ENCODE measurements at places on chromosomes 11 and 22. TPM values are rescaled to one million over a fixed set of nuclear protein-coding genes. Genes with fewer than 3 reads are reported as not detected.
A peak's percentile ranks its signal among the peaks of the same experiment; 100 is the strongest.

The EXPH5 gene
- 0.01 TPM for polyA plus RNA-seq

The ANGPTL5 gene
- polyA plus RNA-seq: not detected

The OR51E2 gene
- polyA plus RNA-seq: not detected

The CRACR2B gene
- polyA plus RNA-seq: 3.1 TPM

The SPI1 gene
- polyA plus RNA-seq: 0.14 TPM

The CSNK2A3 gene
- polyA plus RNA-seq: 4.4 TPM

DNA sequence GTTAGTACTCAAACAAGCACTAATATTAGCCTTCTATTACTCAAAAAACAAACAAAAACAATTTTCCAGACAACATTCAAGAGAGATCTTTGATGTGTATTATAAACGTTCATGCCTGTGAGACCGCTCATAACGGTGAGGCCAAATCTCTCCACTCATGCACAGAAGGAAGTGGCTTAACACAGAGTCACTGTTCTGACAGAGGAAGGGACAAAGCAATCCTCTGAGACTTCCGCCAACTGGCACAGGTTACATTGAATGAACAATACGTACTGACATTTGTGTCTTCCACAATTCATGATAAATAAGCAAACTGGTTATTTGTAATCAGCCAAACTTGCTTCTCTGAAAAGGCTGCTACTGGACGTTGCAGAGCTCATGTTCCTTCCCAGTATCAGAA, 30.5 kb downstream of the CHKA start:
- no peak for DNase-seq

- DNase-seq: peak; percentile 74
These were observed 78.4 kb downstream of the XRRA1 start for GRCh38 chr11:74870485-74870884.

DNA sequence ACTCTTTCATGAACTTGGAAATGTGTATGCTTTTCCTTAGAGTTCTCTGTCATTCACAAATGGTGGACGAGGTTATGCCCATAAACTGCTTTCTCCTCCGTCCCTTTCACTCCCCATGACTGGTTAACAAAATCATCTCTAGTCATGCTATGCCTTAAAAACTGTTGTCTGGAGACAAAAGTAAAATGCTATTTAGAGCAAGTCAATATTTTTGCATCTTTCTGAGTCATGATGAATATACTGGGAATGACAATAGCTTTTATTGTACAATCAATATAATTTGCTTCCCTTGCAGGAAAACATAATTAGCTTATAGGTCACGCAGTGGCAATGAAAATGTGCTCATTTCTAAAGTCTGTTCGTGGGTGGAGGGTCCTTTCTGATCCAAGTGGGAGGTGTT, 216.7 kb upstream of the SORL1-AS1 start:
- no peak for DNase-seq

DNA sequence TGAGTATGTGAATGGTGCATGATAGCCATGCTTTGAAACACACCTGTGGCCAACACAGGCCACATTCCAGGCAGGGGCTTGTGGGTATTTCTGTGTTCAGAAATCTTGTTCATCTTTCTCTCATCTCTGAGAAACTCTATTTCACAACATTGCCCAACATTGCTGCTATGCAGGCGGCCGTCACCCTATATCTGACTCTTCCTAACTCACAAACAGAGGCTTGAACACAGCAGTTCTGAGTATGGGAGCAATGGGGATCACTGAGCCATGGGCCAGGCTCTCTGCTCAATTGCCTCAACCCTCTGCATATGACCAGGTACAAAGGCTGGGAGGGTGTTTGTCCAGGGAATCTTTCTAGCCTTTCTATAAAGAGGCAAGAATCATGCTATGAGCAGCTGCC, 259.9 kb downstream of the BUD13 start:
- DNase-seq: no peak

DNA sequence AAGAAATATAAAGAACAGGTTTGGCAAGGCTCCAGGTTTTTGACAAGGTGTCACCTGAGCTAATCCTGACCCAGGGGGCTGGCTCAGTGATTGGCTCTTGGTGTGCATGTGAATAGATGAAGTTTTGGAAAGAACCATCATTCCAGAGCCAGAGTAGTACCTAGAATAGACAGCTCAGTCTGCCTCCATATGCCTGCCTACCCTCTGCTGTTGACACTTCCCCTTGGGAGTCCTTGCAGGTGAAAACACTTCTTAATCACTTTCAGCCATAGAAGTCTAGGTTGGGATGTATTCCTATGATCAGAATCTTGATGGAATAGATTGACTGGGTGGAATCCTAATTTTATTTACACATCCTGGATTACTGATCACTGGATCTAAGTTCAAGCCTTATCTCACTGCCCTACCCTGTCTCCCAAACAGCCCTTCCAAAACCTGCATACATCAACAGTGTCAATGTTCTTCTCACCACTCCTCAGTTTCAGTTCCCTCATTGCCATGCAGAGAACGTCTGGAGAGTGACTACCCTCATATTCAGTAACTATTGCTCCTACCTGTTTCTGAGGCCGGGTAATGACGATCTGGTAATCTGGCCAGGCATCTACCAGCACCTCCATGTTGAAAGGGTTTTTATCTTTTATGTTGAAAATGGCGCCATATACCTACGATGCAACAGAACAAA, 6.7 kb downstream of the GLYATL2 start:
- no peak for DNase-seq

DNA sequence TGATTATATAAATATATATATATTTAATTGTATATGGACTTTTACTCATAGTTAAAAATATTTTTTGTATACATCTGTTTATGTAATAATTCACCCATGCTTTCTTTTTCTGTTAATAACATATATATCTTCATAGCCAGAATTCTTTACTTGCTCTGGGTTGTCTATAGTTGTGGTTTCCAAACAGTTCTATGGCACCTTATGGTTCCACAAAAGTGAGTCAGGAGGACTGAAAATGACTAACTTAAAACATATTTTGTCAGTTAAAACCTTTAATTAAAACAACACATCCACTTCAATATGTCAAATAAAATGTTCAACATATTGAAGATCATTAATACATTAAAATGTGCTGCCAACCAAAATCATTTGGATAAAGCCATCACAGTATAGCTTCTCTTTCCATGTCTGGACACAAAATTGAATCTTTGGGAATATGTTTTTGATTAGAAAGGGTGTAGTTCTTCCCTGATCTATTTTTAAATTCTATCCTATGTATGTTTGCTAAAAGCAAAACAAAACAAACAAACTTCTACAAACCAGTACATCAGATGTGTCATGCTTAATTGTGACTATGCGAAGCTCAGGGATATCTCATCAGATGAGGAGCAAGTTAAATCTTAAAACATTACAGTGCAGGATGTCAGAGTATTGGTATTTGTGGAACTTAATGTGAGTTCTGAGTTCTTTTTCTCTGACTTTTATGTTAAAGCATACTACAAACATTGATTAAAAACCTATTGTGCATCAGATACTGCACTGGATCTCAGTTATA, 1488.4 kb upstream of the TENM4 start:
- no peak for DNase-seq

- DNase-seq: no peak
These were observed 46.4 kb downstream of the RTN4R start for GRCh38 chr22:20221421-20222340.

DNA sequence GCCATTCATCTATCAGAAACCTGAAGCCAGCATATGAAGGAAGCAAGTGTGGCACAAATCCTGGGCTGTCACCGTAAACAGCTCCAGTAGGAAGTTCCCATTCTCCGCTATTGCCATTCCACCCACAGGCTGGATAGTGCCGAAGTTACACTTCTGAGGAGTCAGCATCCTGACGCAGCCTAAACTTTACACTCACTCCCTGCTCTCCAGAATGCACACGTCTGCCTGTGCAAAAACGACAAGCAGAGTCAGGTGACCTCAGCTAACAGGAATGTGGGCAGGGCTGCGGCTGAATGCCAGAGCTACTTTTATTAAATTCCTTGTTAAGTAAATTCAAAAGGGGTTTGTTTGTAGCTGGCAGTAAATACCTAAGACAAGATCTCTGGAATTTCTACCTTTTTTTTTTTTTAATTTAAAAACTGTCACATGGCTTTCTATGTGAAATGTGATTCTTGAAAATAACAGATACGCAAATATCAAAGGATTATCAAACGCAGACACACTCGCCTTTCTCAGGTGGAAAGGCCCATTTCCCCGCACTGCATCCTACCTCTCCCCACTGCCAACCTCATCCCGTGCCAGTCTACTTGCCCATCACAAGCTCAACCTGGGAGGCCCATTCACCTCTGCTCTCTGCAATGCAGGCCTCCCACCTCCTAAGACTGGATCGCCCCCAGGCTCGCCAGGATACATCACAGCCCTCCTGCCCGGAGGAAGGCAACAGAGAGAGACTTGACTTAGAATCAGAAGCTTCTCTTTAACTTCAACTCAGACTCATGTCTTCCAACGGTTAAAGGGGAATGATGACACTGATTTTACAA, 33.5 kb downstream of the NFRKB start:
- peak; percentile 89 for DNase-seq

- no peak for DNase-seq
These were observed at the start of gene OR8B12 for GRCh38 chr11:124543554-124543953. Gene OR8B12 (minus strand): TSS chr11:124543654. CDS start chr11:124543654, 0 bp downstream.
